ENCODE measurements at places on chromosomes 5 and 9.

DNA sequence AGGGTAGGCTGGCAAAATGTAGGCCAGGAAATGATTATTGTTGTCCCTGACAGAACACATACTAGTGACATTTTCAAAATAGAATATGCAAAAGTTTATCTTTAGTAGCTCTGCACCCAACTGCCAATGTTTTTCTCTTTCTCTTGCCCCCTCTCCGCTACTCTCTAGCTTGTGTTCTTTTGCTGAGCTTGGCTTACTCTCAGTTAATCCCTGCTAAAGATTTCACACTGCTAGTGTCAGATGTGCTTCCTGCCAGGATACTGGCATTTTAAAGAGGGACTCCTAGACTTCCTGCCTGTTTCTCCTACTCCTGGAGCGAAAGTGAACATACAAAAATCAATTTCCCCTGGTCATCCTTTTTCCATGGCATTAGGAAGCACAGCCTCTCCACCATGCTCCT lies 260.5 kb downstream of the ARRDC3 start:
- DNase-seq, result no peak

DNA sequence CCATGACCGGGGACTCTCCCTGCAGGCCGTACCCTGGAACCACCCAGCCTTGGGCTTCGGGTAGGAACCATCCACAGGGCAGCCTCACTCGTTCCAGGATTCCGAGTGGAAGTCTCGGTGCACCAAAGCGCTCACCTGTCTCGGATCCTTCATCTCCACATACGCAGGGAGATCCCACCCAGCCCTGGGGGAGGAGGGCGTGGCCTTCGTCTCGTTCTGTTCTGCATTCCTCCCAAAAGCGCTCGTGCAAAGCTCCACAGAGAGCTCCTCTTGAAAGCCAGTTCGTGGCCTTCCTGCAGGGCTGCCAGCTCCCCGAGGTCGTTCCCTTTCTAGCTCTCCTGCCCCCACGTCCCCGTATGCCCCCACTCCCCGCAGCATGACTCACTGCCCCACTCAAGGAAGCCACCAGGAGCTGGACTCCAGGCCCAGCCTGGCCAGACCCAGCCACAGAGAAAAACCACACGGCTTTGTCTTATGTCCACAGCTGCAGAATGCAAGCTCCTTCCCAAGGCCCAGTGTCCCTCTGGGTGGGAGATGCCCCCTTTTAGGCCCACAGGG lies 65.0 kb upstream of the SARDH start:
- DNase-seq, result no peak

DNA sequence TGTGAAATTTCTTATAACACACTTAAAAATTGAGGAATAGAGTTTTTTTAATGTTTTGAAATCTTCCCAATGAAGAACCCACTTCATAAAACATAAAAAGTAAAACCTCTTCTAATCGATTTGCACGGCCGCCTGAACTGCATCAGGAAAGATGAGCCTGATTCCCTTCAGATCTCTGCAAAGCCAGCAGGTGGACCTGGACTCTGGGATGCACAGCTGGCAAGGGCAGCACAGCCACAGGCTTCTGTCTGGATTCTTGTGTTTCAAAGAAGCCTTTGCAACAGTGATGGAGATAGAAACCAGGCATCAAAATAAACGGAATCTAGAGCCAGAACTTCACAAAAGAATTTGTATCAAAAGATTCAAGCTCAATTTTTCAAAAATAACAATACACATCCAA lies 36.0 kb upstream of the SPATA31C2 start:
- DNase-seq, result no peak

- no peak for DNase-seq
These were observed 1197.5 kb upstream of the C9orf72 start for GRCh38 chr9:28770827-28771226.

DNA sequence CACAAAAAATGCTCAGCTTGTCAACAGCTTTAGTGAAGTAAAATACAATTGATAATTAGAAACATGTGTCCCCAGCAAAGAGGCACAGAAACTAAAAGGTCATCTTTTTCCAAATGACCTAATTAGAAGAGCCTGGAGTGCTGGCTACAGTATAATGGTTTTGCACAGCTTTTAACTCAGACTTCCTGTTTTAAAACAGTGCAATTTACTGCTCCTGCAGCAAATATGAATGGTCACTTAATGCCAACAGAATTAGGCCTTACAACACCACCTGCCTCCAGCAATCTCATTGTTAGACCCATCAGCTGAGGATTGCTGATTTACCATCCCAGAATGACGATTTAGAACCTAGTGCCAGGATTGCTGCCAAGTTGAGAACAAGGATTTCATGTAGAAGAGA lies 239.3 kb downstream of the CETN3 start:
- DNase-seq, result no peak

Measured in activated T-helper 1 cell treated with Interleukin-2 at 50 U/mL for 16 hours (primary cell).